IPS DF 6.9 (cell line): ENCODE measurements at places on chromosomes 3 and 15.

- DNase-seq: no peak
Measured at GRCh38 chr15:32866454-32867312, 148.9 kb downstream of the GREM1 start.

GRCh38 chr15:31758126-31758525, 272.2 kb upstream of the CHRNA7 start:
- DNase-seq: no peak

GRCh38 chr3:46664188-46664970, 29.1 kb downstream of the ALS2CL start:
- no peak for DNase-seq

DNA sequence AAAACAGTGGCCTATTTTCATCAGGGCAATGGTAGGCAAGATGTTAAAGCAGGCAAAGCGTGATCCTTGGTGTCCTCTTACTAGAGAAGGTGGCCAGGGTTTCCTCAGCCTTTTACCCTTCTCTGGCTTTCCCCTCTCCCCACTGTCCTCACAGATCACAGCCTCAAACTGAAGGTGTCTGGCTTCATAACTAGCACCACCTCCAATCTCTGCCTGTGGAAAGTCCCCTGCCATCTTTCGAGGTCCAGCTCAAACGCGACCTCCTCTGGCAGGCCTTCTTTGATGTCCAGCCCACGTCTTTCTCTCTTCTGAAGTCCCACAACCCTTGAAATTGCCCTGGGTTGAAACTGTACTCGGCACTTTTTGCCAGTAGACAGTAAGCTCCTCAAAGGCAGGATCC, 35.9 kb downstream of the CYP19A1 start:
- DNase-seq: no peak

- no peak for DNase-seq
Measured at GRCh38 chr3:46107682-46108081, 80.4 kb upstream of the XCR1 start.
